Fibroblast of mammary gland (primary cell): ENCODE measurements at places on chromosomes 1 and 21.
A peak's percentile ranks its signal among the peaks of the same experiment; 100 is the strongest.

GRCh38 chr1:198922638-198923430 is 284.0 kb downstream of the PTPRC start:
- no peak for DNase-seq

- no peak for DNase-seq
Measured at GRCh38 chr1:211247921-211248320, 11.2 kb upstream of the RCOR3 start.

- DNase-seq, result no peak
Measured at GRCh38 chr1:147625362-147625995, 44.8 kb downstream of the ACP6 start.

GRCh38 chr1:228871314-228872061 is 136.2 kb downstream of the RHOU start:
- DNase-seq, result no peak

- DNase-seq, result no peak
Measured at GRCh38 chr21:23524685-23525084, 2082.6 kb downstream of the MRPL39 start.

GRCh38 chr1:58833166-58833565 is 49.3 kb upstream of the JUN start:
- DNase-seq, result no peak

GRCh38 chr1:171581226-171581625 is 40.8 kb upstream of the MYOCOS start:
- no peak for DNase-seq

DNA sequence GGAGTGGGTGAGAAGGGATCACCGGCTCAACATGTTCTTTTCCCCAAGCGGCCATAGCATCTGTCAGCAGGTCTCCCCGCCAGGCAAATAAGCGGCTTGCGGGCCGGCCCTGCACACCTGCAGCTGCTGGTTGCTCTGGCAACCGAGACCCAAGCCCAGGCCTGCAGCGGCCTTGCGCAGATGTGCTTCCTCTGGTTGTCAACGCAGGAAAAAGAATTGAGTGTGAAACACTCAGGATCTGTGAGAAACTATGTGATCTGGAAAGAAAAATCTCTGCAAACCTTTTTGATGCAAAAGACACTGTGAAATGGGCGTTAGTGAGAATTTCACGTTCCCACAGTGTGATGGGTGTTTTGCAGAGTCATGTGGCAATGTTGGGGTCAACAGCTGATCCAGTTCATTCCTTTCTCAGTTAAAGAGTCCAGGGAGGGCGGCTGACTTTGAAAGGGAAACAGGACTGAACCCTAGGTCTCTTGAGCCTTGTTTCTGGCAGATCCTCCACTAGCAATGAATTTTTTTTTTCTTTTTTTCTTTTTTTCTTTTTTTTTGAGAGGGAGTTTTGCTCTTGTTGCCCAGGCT is 28.4 kb downstream of the TOMM20 start:
- DNase-seq, result peak; percentile 50

GRCh38 chr1:31671561-31672201 is 27.0 kb upstream of the PEF1 start:
- no peak for DNase-seq
